B cell (primary cell): ENCODE measurements at places on chromosomes 3 and 15.

DNA sequence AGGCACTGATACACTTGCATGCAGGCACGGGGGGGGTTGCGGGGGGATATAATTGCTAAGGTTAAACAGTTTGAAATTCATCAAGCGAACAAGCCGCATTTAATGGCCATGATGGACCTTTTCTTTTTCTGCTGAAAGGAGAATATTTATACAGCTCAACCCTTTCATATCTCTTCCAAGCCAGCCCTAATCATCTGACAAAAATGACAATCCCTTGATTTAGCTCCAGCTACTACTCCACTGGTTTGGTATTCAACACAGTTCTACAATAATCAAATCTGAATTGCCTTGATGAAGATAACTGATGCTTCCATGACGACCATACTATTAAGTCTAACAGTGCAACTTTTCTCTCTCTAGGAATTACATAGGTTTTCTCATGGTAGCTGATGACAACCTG lies 374.9 kb downstream of the PLCL2 start:
- no peak for DNase-seq

DNA sequence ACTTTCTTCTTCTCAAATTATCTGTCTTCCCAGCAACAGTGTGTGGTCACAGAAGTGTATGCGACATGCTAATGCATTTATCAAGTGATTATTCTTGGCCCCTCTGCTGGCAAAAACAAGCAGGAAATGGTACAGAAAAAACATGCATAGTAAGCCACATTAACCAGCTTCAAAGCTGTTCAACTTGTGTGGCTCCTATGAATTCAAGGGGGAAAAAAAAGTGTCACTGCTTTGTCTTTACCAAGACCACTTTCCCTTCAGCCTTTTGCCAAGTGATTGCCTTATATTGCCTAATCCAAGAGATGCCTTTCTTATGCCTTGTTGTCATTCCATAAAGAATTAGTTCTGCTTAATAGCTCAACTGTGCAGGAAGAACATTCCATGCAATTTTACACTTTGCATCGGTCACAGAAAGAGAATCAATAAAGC lies 39.1 kb downstream of the PRTG start:
- no peak for DNase-seq

GRCh38 chr15:49242820-49243219 lies 72.8 kb downstream of the GALK2 start:
- no peak for DNase-seq

- no peak for DNase-seq
Observed at GRCh38 chr15:58865425-58865880, 68.0 kb downstream of the SLTM start.

DNA sequence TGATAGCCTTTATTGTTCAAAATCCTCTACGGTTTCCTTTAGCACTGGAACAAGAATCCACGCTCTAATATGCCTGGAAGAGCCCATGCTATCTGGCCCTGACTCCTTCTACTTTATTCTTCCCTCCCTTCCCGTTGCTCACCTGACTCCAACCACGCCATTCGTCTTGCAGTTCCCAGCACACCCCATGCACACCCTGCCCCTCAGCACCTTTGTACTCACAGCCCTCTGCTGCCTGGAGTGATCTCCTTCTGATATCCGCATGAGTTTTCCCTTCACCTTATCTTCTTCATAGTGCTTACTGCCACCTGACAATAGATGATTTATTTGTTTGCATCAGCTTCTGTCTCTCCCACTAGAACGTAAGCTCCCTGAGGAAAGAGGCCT lies 16.6 kb upstream of the BCL2A1 start:
- DNase-seq = no peak

DNA sequence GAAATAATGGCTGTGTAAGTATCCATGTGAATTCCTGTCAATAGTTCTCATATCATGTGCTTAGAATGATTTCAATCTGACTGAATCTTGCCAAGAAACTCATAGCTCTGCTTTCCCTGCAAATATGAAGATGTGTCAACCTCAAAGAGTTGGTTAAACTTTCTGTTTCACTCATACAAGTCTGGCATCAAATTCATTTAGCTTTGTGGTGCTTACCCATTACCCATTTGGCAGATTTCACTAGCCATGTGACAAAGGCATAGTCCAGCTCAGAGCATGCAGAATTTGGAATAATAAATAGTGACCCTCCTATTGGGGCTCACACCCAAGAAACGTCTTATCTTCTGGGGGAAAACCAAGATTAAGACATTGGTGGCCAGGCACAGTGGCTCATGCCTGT lies 256.6 kb upstream of the TPRG1 start:
- DNase-seq = no peak

GRCh38 chr3:185056908-185057307 lies 96.0 kb downstream of the C3orf70 start:
- no peak for DNase-seq

- no peak for DNase-seq
Observed at GRCh38 chr15:72515591-72516389, 41.7 kb downstream of the ARIH1 start.

DNA sequence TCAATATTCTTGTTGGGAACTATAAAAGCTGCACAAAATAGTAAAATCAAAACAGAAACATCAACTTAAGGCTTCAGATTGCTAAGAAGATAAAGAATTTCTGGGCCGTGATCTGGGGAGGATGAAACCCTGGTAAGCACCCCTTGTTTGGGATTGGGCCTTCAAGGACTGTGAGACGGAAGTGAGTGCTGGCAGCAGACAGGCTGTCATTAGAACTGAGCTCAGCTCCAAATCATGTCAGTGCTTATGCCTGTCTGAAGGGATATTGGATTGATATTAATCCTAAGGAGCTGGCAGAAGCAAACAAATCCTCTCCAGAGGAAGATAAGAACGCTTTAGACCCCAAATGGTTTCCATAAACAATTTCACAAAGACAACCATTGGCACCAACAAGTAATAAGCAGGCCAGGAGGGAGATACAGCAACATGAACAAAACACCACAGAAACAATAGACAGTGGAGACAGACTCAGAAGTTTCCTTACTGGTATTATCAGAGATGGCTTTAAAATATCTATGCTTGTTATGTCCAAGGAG lies 72.6 kb upstream of the CTXND1 start:
- DNase-seq = no peak

GRCh38 chr3:16935781-16936180 lies 51.0 kb downstream of the PLCL2 start:
- DNase-seq = no peak

GRCh38 chr15:69346112-69346511 lies 47.4 kb downstream of the PAQR5 start:
- no peak for DNase-seq

- no peak for DNase-seq
Observed at GRCh38 chr3:108462899-108463298, 47.5 kb downstream of the MYH15 start.

DNA sequence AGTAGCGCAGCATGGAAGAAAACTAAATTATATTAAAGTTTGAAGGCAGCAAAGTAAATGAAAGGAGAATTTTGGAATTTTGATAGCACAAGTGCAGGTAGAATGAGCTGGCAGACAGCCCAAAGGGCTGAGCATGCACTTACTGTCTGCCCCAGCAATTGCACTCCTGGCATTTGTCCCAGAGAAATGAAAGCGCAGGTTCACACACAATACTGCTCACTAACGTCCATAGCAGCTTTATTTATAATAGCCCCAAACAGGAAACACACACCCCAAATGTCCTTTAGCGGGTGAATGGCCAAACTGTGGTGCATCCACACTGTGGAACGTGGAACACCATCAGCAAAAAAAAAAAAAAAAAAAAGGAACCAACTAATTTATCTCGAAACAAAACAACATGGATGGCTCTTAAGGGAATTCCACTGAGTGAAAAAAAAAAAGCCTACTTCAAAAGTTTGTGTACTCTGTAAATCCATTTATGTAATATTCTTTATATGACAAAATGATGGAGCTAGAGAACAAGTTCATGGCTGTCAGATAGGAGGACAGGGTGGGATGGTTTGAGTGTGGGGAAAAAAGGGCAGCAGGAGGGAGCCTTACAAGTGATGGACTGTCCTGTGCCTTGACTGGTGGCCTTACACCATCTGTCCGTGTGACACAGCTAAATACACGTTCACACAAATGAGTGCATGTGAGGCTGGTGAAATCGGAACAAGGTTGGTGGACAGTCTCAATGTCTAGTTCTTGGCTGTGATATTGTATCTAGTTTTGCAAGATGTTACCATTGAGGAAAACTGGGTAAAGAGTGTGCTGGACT lies 6.0 kb upstream of the TM2D3 start:
- DNase-seq = no peak

DNA sequence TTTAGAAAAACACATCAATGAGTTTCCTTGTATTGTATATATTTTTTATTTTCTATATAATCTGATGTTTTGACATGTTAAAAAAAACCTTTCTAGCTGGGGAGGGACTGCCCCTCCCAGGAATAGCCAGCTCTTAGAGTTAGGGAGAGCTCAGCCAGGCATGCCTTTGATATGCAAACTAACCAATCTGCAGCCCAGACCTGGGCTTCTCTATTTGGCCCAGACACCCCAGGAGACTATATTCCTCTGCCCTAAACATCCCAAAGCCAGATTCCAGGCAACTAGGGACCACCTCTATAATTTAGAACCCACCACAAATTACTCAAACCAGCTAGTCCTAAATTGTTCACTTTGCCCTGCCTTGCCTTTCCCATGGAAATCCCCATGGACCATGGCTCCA lies 390.9 kb upstream of the ADAMTS9 start:
- DNase-seq = no peak

DNA sequence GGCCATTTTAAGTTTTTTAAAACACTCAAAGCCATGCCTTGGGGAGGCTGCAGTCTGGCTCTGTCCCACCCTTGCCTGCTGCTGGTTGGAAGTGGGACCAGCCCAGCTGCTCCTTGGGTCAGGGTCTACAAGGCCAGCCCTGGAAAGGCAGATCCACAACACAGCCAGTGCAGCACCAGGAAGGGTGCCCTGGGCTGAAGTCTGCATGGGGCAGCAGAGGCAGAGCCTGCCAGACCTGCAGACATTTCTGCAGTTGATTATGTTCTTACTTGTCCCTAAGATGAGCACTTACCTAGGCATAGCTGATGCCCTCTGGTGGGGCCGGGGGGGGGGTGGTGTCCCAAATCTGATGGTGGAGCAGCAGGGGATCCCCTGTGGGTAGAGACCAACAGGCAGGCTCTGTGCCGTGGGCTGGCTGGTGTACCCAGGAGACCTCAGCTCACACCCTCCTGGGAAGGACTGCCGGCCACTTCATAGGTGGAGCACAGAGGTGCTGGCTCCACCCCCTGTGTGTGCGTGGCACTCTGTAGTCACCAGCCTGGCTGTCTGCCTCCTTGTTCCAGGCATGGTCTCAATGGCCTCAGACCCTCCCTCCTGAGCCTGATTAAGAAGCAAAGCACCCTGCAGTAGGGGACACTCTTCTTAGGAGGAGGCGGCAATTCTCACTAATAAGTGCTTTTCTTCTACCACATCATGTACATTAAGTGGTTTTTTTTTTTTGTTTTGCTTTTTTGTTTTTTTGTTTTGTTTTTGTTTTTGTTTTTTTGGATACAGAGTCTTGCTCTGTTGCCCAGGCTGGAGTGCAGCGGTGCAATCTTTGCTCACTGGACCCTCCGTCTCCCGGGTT lies 97.4 kb upstream of the KLF13 start:
- DNase-seq = peak; percentile 68

DNA sequence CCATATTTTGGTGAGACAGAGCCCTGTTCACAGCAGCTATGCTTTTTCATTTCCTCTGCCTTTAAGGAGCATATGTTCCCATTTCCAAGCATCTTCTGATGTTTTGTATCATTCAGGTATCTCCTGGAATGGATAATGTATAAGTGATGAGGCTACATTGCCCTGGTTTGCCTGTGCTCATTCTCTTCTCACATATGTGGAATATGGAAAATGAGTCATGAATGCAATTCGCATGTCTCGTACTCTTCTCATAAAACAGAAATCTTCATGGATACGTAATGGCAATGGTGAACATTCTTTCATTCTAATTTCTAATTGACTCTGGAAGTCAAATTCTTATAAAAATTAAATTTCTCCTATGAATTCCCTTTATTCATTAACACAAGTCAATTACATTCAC lies 143.1 kb downstream of the CDIN1 start:
- no peak for DNase-seq

DNA sequence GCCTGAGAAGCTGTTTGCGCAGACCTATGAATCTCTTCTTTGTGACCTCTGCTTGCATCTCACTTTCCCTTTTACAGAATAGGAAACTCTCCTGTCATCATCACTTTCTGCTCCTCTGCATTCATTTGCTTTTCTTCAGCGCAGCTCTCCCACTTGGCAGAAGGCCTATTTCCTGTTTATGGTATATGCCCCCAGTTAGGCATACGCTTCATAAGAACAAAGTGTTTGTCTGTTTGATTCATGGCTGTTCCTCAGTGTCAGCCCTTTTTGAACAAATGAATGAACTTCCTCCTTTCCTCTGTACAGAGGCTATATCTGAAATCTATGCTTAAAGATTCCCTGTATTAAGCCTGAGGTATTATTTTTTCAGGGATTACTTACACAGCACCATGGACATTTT lies 1216.9 kb upstream of the GBE1 start:
- no peak for DNase-seq

GRCh38 chr3:195796795-195797194 lies 14.9 kb downstream of the MUC4 start:
- DNase-seq = no peak

DNA sequence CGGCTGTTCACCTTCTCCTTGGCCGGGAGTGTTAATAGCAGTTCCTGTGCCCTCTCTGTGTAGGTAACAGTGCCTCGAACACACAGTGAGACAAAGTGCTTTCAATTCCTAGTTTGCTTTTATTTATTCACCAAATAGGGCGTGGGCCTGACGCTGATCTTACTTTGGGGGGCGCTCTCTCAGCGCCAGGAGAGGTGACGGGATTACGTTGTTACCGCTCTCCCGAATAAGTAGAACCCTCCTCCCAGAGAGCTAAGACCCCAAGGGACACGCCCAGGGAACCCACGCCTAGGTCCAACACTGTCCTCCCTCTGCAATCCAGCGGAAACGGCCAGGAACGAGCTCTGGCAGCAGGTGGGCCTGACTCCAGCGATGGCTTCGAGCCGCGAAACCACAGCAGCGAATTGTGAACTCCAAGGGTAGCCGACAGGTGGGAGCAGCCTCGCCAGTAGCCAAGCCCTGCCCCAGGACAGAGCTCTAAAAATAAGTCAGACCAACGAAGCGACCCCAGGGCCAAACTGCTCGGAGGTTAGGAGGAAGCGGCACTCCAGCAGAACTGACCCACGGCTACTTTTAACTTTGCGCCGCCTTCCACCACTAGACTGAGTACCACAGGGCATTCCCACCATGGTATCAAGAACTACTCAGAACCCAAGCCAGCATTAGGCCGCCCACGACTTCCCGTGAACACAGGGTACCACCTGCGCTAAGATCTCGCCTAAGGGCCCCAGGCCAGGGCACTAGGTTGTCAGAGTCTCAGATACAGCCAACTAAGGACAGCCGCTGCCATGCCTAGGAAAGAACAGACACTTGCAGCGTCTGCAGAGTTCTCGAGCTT lies 1.6 kb upstream of the SIN3A start:
- peak; percentile 73 for DNase-seq

- DNase-seq = no peak
Observed at GRCh38 chr3:15297608-15298350, 34.6 kb downstream of the SH3BP5 start.

DNA sequence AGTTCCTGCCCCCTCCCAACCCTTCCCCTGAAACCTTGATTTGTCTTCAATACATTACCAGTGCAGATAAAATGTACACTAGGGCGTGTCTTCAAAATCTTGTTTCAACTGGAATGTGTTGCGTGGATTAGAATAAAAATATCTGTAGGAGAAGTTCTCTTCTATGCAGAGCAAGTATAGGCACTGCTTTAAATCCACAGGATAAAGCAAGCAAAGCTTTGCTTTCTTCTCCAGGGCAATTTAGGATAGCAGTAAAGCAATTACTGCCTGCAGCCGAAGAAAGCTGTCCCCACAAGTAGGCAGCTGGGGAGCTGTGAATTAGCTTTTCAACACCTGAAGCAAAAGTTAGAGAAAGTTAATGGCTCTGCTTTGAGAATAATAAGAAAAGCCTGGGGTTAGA lies 329.7 kb upstream of the KCNMB2 start:
- DNase-seq = no peak
